ENCODE measurements at places on chromosomes 2 and 18. TPM values are rescaled to one million over a fixed set of nuclear protein-coding genes. Genes with fewer than 3 reads are reported as not detected.

GRCh38 chr2:30484995-30485394 lies 37.9 kb downstream of the LCLAT1 start:
- no peak for DNase-seq

DNA sequence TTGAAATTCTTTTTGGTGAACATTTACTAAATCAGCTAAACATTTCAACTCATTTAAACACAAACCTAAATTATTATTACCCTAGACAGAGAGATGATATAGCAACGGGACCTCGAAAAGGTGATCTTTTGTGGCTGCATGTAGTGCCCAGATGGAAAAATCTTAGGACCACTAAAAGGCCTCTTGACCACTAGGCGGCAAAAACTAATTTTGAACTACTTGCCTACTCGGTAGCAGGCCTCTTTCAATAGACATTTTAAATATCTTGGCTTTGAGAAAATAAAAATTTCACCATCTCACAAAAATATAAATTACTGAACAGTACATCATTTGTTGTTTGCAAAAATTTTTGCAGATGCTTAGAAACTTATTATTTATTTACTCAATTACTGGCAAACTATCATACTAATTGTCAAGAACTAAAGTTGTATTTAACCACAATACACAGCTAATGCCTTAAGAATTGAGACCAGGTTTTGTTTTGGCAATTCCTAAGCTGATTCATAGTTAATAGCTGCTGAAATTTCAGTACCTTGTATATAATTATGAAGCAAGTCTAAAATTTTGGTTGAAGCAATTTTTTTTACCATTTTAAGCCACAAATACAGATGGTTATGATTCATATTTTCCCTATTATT lies 9.4 kb downstream of the COL3A1 start:
- no peak for DNase-seq

- peak; percentile 12 for DNase-seq
Observed at GRCh38 chr18:26617151-26617554, 68.8 kb upstream of the KCTD1 start.

- DNase-seq, result no peak
Observed at GRCh38 chr2:164847291-164847690, 5.7 kb upstream of the COBLL1 start.

GRCh38 chr18:54150226-54150625 lies 74.2 kb downstream of the MBD2 start:
- no peak for DNase-seq

GRCh38 chr2:137229834-137230233 lies 464.5 kb downstream of the THSD7B start:
- no peak for DNase-seq

- peak; percentile 72 for DNase-seq
Observed at GRCh38 chr2:26274058-26274613, 29.4 kb downstream of the HADHB start.

GRCh38 chr2:191171286-191171685 lies 20.5 kb upstream of the STAT4 start:
- no peak for DNase-seq

DNA sequence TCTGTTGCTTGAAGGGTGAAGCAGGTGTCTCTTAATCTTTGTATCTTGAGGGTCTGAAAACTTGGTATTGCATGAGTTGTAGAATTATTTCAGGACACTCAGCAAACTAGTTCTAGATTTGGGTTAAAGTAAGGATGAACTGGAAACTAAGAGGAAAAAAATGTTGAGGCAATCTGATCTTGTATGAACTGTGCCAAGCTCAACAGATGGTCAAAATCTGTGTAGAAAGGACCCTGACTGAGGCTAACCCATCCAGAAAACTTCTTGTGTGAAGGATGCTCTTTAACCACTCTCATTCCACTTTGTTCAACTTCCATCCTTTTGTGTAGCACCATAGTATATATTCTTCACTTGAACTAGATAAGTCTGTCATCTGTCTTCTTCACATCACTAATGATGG lies 861.7 kb downstream of the SLC4A3 start:
- no peak for DNase-seq

- no peak for DNase-seq
Observed at GRCh38 chr18:69567813-69568488, 167.3 kb downstream of the DOK6 start.

DNA sequence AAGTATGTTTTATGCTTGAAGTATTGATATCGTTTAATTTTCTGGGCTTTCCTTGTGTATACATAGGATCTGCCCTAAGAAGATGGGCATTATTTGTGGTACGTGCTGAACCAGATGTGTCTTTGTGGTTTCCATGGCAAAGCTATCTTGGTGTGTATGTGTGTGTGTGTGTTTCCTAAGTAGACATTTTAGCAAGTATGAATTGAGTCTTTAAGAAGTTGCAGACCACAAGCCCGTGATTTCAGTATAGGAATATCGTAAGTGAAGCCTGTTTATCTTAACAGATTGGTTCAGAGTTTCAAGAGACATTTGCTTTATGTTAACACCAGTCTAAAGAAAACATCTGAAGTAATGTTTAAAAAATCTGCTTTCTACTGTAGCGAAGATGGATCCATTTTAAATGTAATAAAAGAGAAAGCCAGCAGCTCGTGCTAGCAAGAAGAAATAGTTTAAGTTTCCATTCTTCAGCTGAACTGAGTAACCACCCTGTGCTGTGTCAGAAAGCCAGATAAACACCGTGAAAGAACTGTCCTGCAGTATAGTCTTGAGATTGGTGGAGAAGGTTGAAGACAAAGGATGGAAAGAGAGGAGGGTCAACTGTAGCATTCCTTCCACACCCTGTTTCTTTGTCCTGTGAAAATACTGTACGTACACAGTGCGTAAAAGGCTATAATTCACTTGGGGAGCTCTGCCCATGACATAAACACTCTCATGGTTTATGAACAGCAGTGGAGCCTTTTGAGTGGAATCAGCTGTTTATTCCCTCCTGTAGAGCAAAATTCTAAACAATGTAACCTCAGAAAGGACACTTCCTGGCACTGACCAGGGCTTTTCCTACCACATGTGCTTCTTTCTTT lies 91.9 kb upstream of the FOSL2 start:
- no peak for DNase-seq

- DNase-seq, result no peak
Observed at GRCh38 chr2:207235621-207236020, 69.9 kb upstream of the KLF7 start.

DNA sequence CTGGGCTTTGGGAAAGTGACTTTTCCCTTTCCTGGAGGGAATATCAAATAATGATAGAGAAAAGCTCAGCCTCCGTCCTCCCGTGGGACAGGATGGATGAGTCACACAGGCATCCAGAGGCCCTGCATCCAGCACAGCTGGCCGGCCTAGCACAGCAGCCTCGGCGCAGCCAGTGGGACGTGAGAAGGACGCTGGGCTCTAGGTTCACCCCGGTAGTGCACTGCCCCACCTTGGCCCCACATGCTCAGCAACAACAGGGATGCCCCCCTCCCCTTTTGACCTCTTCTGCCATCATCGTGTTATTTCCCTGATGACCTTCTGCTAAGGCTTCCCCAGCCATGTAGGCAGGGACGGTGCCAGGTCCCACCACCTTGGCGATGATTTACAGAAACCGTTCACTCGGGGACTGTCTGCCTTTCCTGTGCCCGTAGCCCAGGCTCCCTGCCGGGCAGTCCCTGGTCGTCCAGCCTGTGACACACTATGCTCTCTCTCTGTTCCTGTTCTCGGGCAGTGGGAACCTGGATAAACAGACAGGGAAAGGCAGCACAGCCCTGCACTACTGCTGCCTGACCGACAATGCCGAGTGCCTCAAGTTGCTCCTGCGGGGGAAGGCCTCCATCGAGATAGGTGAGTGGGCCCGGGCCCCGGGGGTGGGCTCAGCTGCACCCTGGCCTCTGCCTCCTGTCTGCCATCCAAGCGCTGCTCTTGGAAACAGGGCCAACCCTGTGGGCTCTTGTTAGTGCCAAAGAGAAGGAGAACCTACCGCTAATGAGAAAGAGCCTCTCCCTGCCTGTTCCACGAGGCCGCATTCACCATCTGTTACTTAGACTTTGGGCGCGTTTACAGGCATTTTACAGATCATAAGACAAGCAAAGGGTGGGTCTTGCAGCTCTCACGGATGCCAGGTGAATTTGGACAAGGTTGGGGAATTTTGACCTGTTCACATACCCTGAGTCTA lies 44.6 kb downstream of the ITGB1BP1 start:
- no peak for DNase-seq

DNA sequence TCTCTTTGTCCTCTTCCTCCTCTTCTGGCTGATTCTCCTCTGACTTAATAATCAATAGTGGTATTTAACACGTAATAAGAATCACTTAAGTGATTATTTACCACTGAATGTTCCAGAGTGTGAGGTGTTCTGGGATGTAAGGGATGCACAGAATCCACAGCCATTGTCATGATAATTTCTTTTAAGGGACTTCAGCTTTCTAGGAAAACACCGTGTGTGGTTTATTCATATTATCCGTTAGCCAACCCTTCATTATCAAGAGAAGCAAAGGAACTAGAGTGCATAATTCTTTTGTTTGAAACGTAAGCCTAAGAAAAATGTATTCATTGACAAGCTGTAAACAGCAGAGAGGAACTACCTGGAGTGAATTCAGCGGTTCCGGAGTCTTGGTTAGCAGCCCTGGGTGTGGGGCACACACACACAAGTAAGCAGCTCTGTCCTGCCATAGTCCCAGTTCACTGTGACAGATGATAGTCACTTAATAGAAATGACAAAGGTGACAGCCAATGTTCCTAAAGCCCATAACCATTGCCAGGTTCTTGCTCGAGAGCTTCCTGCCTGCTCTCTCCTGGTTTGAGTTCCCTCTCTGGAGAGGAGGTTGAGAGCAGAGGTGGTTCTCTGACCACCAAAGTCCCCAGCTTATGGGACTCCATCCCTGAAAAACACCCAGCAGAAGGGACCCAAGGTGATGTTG lies 101.9 kb downstream of the ACOXL start:
- no peak for DNase-seq

DNA sequence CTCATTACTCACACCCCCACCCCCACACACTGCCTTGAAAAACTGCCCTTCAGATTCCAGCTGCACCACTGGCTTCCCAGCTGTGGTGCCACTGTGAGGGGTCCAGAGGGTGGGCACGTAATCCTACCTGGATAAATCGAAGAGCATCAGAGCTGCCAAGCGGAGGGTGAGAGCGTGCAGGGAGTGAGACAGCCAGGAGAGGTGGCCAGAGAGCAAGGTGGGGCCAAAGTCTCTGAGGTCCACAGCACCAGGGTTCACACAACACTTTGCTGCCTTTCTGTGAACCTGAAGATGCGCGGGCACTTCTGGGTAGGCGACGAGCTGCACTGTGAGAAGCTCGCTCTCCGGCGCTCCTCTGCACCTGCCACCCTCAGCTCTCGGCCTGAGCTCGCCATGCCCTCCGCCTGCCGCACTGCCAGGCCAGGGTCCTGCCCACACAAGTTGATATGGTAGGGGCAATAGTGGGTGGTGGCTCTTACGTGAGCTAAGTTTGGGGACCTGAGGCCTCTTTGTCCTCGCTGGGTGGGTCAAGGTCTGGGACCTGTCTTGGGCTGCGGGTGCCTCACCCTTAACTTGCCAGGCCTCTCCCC lies 83.9 kb downstream of the MARCO start:
- no peak for DNase-seq

GRCh38 chr2:233020454-233020853 lies 7.4 kb upstream of the NGEF start:
- DNase-seq, result no peak

DNA sequence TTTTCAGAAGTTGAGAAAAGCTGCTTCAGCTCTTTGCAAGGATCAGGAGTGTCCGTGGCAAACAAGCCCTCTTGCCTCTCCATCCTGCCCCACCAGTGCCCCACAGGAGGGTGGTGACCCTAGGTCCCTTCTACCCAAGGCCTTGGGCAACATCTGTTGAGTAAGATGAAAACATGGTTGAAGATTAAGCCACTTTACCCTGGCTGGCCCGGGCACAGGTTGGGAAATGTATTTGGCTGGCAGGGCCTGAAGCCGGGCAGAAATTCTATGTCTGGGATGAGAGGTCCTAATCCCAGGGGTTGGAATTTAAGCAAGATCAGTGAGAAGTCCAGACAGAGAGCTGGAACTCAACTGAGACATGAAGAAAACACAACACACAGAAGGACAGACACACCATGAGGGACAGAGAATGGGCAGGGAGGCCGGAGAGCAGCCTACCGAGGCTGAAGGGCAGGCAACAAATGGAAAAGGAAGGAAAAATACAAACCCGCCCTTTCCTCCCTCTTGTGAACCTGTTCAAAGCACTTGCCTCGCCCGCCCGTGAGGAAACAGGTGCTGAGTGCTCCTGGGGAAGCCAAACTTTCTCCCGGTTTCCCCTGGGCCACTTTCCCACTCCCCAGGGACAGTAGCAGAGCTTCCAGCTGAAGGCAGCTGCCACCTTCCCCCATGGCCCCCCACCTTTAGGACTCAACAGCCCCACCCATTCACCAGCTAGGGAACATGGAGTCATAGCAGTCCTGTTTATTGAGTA lies 86.1 kb downstream of the TNS1 start:
- no peak for DNase-seq

- DNase-seq, result no peak
Observed at GRCh38 chr18:73696171-73696570, 451.5 kb downstream of the FBXO15 start.

GRCh38 chr18:8288472-8289195 lies 320.6 kb upstream of the RAB12 start:
- DNase-seq, result no peak

- DNase-seq, result no peak
Observed at GRCh38 chr2:216942465-216942864, 82.6 kb upstream of the TNP1 start.

- no peak for DNase-seq
Observed at GRCh38 chr2:46072101-46072820, 224.9 kb upstream of the EPAS1 start.

- DNase-seq, result no peak
Observed at GRCh38 chr2:60498816-60499429, 54.5 kb downstream of the BCL11A start.

- no peak for DNase-seq
Observed at GRCh38 chr2:112006076-112006410, 49.0 kb upstream of the TMEM87B start.

- no peak for DNase-seq
Observed at GRCh38 chr2:99918389-99918788, 224.0 kb downstream of the AFF3 start.

DNA sequence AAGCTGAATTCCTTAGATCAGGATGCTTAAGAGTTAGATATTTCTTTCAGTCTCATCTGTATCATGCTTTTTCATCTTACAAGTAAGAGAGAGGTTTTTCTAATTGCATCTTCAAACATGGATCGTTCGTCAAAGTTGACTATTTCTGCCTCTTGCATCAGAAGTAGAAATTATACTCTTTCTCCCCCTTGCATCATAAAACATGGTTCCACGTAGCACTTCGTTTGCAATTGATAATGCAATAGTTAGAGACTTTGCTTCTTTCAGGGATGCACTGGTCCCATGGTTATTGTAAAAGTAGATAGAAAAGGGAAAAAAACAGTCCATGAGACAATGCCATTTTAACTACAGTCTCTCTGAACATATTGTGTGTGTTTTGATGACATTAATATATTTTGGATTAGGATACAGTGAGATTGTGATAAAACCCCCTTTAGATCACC lies 75.1 kb upstream of the PARD3B start:
- no peak for DNase-seq

The SPEG gene
- total RNA-seq, result 16.7 TPM

The GALR1 gene
- total RNA-seq, result not detected

The CD207 gene
- total RNA-seq, result not detected

The RNF144A gene
- total RNA-seq, result 13.7 TPM

The CNDP1 gene
- total RNA-seq, result not detected

The ALMS1 gene
- total RNA-seq, result 16.1 TPM

The NYAP2 gene
- not detected for total RNA-seq

The AP1S3 gene
- 108 TPM for total RNA-seq
